ENCODE measurements at places on chromosomes 3 and 15.

- no peak for DNase-seq
Observed at GRCh38 chr3:151841801-151842200, 27.9 kb downstream of the AADAC start.

- no peak for DNase-seq
Observed at GRCh38 chr3:29414468-29415224, 133.8 kb downstream of the RBMS3 start.

GRCh38 chr3:67450153-67450552 lies 204.3 kb downstream of the SUCLG2 start:
- no peak for DNase-seq

- DNase-seq: no peak
Observed at GRCh38 chr3:115898656-115899410, 275.5 kb downstream of the GAP43 start.

GRCh38 chr15:85785887-85786780 lies 8.6 kb downstream of the KLHL25 start:
- peak; percentile 1 for DNase-seq

- DNase-seq: no peak
Observed at GRCh38 chr3:11530153-11530721, 113.5 kb downstream of the VGLL4 start.

GRCh38 chr3:148727231-148727630 lies 29.5 kb downstream of the AGTR1 start:
- DNase-seq: peak; percentile 57

DNA sequence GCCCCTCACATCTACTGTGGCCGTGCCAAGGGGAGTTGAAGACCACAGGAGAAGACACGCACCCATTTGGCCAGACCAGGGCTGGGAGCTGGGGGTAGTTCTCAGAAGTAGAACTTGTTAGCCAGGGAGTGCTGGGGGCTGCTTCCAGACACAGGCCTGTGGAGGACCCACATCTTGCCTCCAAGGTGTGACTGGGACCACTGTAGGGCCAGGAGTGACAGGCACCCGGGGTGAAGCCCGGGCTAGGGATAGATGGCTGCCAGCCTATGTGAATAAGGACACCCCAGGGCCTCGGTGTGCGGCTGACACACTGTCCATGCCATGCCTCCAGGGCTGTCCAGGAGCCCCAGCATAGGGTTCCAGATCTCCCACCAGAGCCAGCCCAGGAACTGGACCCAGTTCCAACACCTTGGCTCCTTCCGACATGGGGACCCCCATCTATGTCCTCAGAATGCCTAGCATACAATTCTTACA lies 1.8 kb downstream of the ANPEP start:
- no peak for DNase-seq

DNA sequence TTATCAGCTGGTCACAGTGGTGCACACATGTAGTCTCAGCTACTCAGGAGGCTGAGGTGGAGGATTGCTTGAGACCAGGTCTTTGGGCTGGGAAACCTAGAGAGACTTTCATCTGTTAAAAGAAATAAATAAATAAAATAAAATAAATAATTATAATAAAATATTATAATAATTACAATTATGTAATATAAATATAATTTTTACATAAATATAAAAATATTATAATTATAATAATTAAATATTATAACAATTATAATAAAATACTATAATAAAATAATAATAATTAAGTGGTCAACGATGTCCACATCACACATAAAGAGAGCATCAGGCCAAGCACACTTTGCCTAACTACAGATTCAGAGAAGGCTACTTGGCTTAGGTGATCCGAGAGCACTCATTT lies 14.6 kb downstream of the QRICH1 start:
- no peak for DNase-seq

GRCh38 chr3:74621581-74621980 lies 7.1 kb upstream of the CNTN3 start:
- no peak for DNase-seq

GRCh38 chr3:149095487-149095886 lies 9.2 kb upstream of the HLTF start:
- no peak for DNase-seq

DNA sequence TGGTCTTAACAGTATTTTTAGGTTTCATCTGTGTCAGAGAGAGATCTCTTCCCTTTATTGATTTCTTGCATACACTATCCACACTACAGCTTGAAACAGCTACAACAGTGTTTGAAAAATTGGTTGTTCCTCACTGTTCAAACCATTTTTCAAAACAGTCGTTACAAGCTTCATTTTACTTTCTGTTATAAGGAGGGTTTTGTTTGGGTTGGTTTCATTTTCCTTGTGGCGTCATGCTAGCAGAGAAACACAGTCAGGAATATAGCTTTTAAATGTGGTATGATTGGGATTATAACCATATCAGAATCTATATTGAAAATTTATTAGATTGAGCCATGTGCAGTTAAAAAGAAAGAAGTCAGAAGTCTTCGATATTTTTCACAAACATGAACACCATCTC lies 400.6 kb downstream of the ZBTB20 start:
- DNase-seq: no peak

DNA sequence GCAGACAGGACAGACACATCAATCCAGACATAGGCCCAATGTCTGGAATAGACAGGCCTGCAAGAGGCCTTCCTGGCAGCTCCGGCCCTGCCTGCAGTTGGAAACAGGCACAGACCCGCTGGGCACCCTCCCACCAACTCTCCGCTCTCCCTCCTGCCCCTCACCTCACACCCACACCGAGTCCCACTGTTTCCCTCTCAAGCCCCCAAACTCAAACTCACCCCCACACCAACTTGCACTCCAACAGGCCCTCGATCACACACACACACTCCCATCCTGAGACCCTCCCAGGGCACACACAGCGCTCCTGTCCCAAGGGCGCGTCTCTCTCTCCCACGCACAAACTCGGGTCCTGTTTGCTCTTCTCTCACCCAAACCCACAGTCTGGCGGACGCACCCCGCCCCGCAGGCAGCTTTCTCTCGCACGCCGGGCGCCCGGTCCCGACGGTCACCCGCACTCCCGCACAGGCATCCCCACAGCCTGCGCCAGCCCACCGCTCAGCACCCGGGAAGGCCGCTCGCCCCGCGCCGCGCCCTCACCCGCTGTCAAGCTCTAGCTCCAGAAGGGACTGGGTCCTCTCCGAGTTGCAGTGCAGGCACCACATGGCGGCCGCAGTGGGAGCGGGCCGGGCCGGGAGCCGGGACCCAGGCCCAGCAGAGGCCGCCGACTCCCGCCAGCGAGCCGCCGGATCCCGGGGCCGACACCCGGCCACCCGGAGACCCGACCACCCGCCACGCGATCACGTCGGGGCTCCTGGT lies 106.2 kb downstream of the IQSEC1 start:
- peak; percentile 42 for DNase-seq

DNA sequence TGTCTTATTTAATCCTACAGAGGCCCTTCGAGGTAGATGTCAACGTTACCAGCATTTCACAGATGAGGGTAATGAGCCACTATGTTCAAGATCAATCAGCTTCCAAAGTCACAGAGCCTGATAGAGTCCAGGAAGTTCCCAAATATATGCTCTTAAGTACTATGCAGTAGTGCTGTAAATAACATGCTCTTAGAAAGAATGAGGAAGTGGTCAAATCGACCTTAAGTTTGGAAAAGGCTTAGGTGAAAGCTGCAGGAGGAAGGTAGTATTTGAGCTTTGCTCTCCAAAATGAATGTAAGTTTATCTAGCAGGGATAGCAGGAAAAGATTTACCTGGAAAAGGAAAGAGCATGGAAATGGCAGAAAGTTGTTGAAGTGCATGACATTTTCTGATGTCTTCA lies 234.0 kb downstream of the RBMS3 start:
- no peak for DNase-seq

DNA sequence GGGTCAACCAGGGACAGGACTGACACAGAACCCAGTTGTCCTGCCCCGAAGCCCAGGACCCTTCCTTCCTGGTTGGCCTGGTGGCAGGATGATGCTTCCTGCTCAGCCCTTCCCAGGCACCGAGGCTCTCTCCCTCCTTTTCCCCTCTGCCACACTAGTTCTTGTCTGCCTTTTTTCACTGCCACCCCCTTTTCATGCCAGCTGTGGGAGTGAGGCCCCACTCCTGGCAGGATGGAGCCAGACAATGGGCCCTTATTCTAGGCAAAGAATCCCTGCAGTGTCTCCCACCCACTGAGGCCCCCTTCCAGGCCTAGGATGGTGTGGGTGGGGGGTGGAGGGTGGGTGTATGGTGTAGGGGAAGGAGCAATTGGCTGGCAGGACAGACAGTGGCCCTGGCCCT lies 1.1 kb upstream of the SCAMP5 start:
- DNase-seq: no peak

DNA sequence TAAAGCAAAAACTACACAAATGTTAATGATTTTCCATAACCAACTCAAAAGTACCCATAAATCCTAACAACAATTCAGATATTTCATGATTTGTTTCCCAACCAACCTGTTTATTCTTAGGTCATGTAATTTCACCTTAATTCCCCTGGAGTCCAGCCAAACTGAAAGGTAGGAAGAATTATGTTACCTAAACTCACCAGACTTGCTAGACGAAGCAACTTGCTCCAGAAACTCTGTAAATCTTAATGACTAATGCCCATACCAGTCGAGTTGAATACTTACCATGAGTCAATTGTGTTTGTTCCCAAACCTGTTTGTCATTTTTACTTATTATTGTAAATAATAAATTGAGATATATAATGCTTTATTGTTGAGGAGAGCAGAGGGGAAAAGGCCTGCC lies 1030.0 kb downstream of the TBL1XR1 start:
- DNase-seq: no peak

DNA sequence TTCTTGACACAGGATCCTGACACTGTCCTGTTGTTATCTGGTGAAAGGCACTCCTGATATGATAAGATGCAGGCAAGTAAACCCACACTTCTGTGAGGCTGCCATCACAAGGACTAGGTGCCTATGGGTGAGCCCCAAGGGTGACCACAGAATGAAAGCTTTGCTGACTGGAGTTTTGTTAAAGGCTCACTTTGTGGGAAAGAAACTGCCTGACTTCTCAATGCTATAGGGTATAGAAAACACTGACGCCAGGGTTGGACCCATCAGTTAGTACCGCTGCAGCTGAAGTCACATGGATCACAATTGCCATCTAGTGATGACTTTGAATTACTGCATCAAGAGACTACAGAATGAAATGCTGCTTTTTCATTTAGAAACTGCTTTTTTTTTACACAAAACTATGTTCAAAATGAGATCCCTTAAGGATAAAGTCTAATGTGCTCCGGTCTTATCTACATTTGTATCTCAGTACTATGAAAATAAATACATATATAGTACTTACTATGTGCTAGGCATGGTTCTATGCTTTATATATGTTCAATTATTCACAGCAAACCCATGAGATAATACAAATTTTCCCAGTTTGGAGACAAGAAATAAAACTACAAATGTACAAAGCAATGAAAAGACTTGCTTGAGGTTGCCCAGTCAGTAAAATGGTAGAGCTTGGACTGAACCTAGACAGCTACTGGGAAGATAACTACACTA lies 64.2 kb upstream of the CMSS1 start:
- peak; percentile 84 for DNase-seq

DNA sequence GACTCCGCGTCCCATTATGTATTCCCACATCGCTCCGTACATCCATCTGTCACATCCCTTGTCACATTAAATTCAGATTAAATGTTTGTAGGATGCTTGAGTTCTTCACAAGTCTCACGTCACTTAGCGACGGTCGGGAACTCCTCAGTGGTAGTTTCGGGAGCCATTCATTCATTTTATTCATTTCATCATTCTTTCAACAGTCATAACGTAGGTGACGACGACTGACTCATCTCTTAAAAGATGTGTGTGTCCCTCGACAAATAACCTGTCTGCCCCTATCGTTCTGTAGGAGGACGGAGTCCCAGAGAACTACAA lies 272 bp upstream of the SRPRB start:
- DNase-seq: no peak

DNA sequence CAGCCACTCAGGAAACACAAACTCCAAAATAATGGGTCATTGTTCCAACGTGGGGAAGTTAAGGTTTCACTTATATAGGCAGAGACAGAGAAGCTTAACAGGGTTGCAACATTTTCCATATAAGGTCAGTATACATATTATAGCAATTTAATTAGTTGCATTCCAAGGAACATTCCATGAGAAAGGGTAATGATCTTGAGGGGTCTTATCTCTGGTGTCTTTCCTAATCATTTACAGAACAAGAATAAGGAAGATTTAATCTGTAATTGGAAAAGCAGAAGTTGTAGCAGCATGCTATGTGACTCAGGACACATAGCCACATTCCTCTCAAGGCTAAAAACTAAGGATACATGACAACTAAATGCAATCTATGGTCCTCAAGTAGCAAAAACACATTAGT lies 4.9 kb downstream of the MNS1 start:
- no peak for DNase-seq

GRCh38 chr3:123735456-123735855 lies 148.7 kb downstream of the MYLK start:
- no peak for DNase-seq

DNA sequence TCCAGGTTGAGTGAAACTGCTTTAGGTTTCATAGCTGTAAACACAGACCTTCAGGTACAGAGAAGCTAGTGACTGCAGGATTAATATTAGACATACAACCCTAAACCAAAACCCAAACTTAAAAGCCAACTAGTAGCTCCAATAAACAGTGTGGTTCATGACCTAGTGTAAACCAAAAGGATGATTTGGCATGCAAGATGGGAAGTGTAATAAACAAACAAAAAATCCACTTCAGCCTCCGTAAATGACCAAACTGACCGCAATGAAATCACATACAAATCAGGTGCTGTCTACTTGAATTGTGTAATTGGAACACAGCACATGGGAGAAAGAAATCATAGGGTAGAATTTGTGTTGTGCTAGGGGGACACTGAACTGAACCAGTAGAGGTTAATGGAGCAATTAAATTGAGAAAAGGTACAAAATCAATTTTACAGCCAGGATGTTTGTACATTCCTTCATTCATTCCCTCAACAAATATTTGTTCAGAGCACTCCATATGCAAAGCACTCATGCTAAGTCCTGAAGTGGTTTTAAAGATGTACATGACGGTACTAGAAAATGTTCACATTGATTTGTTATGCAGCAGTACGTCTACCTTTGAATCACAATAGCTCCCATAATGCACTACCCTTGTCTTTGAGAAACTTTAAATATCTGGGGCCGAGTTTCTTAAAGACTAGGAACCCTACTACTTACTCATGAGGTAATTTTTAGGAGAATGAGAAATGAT lies 21.4 kb upstream of the CHST2 start:
- no peak for DNase-seq

DNA sequence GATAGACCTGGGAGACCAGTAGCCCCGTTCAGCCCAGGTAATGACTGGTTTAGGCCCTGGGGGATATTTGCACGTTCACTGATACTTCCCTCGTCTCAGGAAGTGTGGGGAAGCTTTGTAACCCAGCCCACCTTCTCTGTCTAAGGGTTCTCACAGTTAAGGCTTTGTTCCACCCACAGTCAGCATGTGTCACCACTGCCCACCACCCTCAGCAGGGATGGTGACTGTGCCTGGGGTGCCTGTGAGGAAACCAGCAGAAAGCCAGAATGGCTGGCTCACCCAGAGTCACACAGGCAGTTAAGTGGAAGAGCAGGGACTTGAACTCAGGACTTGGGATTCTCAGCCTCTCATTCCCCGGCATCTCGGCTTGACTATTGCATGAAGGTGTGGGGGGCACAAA lies 5.2 kb downstream of the KBTBD13 start:
- DNase-seq: no peak

GRCh38 chr3:157127268-157127667 lies 32.7 kb downstream of the CCNL1 start:
- no peak for DNase-seq
